ENCODE measurements at places on chromosomes 2 and 18.

GRCh38 chr18:10291568-10291981 is 162.9 kb upstream of the APCDD1 start:
- DNase-seq = no peak

DNA sequence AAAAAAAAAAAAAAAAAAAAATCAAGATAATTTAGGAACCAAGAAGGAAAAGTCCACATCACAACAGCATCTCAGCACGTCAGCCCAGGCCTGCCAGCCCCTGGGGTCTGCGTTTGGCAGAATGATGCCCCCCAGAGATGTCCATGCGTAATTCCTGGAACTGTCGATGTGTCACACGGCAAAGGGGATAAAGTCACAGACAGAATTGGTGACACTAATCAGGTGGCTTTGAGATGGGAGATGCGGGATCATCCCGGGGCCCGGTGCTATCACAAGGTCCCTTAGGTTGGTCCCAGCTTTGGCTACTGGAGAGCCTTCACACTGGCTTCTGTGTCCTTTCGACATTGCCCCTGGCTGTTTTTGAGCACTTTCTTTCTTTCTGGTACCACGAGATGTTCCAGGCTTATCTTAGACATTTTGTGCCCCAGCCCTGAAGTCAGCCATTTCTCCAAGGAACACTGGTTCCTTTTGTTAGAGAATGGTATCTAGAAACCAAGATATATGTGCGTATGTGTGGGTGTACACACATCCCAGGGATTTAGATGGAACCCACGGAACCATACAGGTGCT is 20.7 kb downstream of the RAMP1 start:
- no peak for DNase-seq

DNA sequence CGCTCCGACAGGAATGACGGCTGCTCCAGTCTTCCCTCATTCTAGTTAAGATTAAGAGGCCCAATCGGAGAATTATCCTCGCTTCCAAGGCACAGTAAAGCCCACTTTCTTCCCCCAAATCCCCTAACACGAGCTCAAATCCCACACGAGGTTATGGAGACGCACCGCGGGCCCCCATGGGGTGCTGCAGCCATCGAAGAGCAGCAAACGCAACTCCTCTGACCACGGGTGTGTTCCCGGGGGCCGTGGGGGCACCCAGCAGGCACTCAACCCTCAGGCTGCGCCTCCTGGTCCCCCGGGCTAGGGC is 446 bp downstream of the COPS9 start:
- DNase-seq = no peak

GRCh38 chr2:27990030-27990590 is 99.6 kb downstream of the BABAM2 start:
- DNase-seq = no peak

- no peak for DNase-seq
Observed at GRCh38 chr2:170157025-170157684, 20.8 kb upstream of the MYO3B start.

DNA sequence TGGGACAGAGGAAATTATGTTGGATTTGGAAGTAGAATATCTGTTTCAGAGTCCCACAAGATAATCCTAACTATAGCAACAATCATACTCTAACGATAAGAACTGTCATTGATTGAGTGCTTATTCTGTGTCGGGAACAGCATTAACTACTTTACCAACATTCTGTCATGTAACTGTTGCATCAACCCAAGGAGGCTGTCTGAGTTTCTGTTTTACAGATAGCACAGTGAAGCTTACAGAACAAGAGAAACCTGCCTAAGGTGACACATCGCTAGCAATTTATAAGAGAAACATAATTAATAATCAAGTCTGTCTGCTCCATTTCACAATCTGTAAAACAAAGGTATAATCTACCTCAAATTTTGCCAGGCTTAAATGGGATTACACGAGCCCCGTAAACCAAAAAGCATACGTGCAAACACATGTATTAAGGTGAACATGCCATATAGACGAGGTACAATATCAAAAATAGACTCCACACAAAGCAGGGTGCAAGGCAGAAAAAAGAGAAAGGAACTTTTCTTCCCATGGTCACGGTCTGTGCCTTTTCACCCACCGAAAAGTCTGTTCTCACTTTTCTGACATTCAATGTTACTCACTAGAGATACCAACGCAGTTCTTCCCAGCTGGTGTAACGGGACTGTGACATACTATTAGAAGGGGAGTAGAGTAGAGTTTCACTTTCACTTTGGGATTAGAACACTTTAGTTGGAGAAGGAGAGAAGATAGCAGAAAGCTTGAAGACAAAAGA is 37.2 kb upstream of the SLC8A1 start:
- DNase-seq = no peak

Data from germinal center (tissue), 1 donor.